Naive B cell (primary cell): ENCODE measurements at places on chromosomes 7 and 10. TPM values are rescaled to one million over a fixed set of nuclear protein-coding genes. Genes with fewer than 3 reads are reported as not detected.

DNA sequence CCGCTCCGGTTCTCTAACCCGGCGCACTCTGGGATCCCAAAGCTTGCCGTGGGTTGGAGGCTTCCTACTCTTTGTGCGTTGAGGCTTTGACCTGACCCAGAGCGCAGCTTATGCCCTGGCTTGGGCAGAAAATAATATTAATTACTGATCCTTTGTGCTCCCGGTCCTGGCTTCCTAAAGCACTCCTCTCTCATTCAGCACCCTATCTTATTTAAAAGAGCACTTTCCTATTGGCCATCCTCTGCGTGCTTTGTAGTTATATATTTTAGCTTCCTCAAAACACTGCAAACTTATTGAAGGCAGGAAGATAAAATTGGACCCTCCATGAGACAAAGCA, 466.0 kb downstream of the XPNPEP1 start:
- H3K4me1 ChIP-seq: no peaks in the 10 kb centered on the region
- H3K27ac ChIP-seq: no peak overlapping the region
- H3K4me3 ChIP-seq: no peak overlapping the region
- H3K36me3 ChIP-seq: no peaks in the 10 kb centered on the region

DNA sequence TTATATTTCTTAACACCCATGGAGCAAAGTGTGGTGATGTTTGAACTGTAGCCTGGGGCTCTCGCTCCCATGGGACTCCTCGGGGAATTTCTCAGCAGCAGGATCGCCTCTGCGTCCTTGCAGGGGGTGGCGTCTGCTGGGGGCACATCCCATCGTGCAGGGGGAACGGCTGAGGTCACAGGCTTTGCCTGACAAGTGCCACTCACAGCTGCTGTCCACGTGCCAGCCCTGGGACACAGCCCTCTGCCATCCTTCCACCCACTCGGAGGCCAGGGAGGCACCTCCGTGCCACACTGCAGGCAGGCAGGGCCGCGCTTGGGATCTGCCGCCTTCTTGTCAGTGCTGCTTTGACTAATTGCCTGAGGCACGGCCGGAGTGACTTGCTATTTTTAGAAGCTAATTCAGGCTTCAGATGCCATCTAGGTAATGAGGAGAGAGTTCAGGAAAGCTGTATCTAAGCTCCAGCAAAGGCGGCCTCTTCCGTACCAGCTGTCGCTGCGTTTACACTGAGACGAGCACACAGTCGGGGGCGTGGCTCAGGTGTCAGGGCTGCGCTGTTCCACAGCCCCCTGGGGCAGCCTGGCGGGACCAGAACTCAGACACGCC, 45.7 kb downstream of the PITRM1 start:
- no peak overlapping the region for H3K4me3 ChIP-seq
- H3K36me3 ChIP-seq: peaks cover 16% of the 10 kb centered on the region
- H3K4me1 ChIP-seq: no peaks in the 10 kb centered on the region
- H3K27me3 ChIP-seq: no peaks in the 10 kb centered on the region

DNA sequence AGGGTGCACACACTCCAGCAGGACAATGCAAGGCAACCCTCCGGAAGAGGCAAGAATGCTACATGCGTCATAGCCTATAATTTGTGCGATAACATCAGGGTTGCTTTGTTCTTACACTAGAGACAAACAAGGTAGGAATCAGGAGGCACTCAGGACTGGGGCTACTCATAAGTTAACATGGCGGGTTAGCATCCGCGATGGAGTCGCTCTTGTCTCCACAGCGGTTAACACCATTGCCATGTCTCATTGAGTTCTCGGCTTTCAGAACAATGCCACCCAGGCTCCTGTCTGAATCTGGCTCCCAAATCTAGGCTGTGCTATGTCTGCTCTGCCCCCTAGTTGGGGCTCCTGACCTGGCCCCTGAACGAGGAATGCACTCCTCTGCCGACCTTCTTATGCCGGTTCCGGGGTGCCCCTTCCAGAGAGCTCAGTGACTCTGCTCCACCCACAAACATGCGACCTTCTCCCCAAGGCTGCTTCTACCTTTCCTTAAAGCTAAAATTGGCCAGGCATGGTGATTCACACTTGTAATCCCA, 24.9 kb upstream of the SLF2 start:
- H3K36me3 ChIP-seq: no peaks in the 10 kb centered on the region
- no peaks in the 10 kb centered on the region for H3K4me1 ChIP-seq
- peaks cover 60% of the 10 kb centered on the region for H3K27me3 ChIP-seq
- no peak overlapping the region for H3K27ac ChIP-seq
- DNase-seq: no peak

GRCh38 chr7:152673897-152674296, 2.0 kb downstream of the XRCC2 start:
- no peak for DNase-seq
- no peak overlapping the region for H3K27ac ChIP-seq
- H3K27me3 ChIP-seq: no peaks in the 10 kb centered on the region

Gene R3HCC1L
- polyA plus RNA-seq: 15.5 TPM

DNA sequence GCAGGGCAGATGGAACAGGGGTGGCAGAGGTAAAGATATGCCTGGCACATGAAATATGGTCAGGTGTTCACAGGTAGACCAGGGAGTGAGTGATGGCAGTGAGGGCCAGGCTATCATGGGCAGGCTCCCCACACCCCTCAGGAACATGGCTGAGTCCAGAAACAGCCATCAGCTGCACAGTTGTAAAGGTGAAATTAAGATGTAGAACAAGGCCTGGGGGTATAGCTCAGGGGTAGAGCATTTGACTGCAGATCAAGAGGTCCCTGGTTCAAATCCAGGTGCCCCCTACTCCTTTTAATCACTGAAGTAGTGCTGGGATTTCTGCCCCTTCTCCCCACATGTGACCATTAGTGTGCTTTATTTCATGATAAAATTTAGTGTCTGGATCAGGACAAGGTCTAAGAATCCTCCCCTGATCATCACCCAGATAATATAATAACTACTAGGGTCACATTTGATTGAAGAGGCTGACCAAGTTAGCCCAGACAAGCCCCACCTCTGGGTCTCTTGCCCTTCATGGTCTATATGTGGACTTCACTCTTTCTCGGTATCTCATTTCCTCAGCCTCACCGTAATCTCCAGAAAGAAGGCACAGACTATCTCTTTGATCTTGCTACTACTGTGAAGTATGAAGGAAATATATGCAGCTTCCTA, 69.0 kb downstream of the ZNF783 start:
- no peak overlapping the region for H3K4me3 ChIP-seq
- no peaks in the 10 kb centered on the region for H3K4me1 ChIP-seq
- no peak for DNase-seq
- peaks cover 8% of the 10 kb centered on the region for H3K36me3 ChIP-seq

Gene GRM8
- not detected for polyA plus RNA-seq

GRCh38 chr10:110354322-110354766, 49.6 kb upstream of the SMNDC1 start:
- peaks cover 49% of the 10 kb centered on the region for H3K4me1 ChIP-seq
- DNase-seq: peak; percentile 69
- H3K4me3 ChIP-seq: peak overlapping the region; percentile 80
- H3K27me3 ChIP-seq: no peaks in the 10 kb centered on the region
- H3K36me3 ChIP-seq: no peaks in the 10 kb centered on the region

GRCh38 chr10:88342733-88343310, 240.3 kb downstream of the RNLS start:
- H3K4me3 ChIP-seq: no peak overlapping the region
- peaks cover 11% of the 10 kb centered on the region for H3K4me1 ChIP-seq
- H3K36me3 ChIP-seq: peaks cover 8% of the 10 kb centered on the region
- DNase-seq: no peak
- H3K27me3 ChIP-seq: no peaks in the 10 kb centered on the region

DNA sequence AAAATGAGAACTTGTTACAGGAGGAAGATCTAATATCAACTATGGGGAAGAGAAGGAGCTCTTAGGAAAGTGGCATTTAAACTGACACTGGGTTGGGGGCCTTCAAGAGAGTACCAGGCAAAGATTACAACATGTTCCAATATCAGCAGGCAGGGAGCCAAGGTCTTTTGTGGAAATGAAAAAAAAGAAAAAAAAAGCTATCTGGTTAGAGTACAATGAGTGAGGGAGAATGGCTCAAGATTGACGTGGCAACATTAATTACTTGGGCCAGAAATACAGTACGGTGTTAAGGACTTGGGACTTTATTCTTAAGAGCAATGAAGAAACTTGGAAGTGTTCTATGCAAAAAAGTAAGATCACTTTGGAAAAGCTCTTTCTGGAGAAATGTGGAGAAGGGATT, 132.3 kb upstream of the CDK1 start:
- no peaks in the 10 kb centered on the region for H3K36me3 ChIP-seq
- no peaks in the 10 kb centered on the region for H3K4me1 ChIP-seq
- H3K27ac ChIP-seq: no peak overlapping the region
- DNase-seq: no peak
- H3K27me3 ChIP-seq: no peaks in the 10 kb centered on the region

- DNase-seq: peak; percentile 3
- H3K4me3 ChIP-seq: peak overlapping the region; percentile 80
- H3K27ac ChIP-seq: no peak overlapping the region
Measured at GRCh38 chr10:117175215-117175900, 21.9 kb upstream of the KCNK18 start.

Gene TUBB8
- 0.51 TPM for polyA plus RNA-seq

- H3K27ac ChIP-seq: no peak overlapping the region
- peaks cover 33% of the 10 kb centered on the region for H3K27me3 ChIP-seq
- DNase-seq: no peak
- no peak overlapping the region for H3K4me3 ChIP-seq
- H3K36me3 ChIP-seq: no peaks in the 10 kb centered on the region
Measured at GRCh38 chr10:44383749-44384600, 922 bp downstream of the CXCL12 start.
